ENCODE measurements at places on chromosomes 11 and 22.

GRCh38 chr11:3747704-3748103 is 49.6 kb downstream of the NUP98 start:
- no peak for DNase-seq

GRCh38 chr11:3840870-3841425 is at the start of gene RHOG:
Gene RHOG (minus strand): TSS chr11:3840959. CDS start chr11:3828138, 12,821 bp downstream.
- no peak for DNase-seq

DNA sequence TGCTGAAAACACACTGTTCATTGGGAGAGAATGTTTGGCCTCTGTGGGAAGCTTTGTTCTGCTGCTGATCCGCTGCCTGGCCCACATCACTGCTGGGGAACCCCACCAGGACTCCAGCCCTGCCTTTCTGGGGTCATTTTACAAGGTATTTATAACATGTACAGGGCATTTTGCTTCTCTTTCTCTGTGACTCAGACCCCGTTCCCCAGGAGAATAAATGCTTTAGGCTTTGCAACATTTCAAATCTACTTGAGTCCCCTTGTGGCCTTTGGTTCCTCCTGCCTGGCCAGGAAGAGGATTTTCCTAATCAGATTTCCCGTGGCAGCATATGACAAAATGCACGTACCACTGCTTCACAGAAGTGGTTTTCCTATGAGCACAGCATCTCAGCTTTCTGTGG is 43.0 kb downstream of the BTG4 start:
- DNase-seq = no peak

DNA sequence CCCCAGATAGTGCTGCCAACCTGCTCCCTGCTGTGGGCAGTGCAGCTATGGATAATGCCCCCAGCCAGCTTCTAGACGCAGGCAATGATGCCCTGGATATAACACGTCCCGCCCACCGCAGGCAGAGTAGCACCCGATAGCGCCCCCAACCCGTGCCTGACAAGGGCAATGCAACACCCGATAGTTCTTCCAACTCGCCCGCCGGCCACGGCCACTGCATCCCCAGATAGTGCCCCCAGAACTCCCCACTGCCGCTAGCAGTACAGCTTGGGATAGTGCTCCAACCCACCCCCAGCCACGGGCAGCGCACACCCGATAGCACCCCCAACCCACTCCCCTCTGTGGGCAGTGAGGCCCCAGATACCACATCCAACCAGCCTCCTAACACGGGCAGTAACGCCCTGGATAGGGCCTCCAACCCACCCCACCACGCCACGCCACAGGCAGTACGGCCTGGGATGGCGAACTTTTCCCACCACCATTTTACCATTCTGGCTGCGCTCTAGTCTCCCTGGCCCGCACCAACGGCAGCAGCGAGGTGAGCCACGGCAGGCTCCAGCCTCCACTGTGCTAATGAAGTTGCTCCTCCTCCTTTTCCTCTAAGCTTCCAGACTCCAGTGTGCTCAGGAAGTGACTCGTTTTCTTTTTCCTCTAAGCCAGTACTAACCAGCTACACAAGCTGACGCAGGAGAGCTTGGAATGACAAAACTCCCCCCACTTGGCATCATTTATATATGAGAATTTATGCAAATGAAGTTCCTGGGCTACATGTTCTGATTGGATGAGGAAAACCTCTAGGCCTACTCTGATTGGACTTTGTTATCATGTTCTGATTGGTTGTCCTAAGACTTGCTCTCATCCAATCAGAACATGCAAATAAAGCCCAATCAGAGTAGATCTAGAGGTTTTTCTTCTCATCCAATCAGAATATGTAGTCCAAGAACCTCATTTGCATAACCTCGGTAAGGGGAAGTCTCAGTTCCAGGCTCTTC is 3.0 kb upstream of the RFPL3 start:
- DNase-seq = no peak

DNA sequence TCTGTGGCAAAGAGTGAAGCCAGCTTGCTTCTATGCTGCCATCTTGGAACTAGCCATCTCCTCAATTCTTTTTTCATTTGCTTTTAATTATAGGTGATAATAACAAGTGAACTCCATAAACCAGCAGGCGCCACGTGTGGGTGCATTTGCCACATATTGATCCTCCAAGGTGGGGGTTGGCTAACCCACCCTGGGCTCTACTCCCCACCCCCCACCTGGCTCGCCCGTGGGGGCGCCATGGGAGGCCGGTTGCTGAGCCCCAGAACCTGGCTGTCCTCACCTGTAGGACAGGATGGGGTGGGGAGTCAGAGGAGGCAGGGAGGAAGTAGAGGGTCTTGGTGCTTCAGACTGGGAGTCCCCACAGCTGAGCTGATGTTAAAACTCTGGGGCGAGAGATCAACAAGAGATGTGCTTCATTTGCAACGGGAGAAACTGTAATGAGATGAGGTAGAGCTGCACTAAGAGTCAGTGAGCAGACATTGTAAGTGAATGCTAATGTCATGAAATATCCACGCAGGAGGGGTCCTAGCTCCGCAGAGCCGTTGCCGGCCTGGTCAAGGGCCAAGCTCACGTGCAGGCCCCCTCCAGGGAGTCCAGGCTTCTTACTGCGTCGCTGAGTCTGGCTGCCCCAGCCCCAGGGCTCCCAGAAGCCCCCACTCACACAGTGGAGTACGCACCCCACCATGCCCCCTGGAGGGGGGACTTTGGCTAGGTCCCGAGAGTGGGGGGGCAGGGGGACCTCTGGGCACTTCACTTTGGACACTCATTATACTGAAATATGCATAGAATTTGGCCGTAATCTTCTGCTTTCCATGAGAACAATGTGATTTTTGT is 59.4 kb downstream of the BRD1 start:
- no peak for DNase-seq

DNA sequence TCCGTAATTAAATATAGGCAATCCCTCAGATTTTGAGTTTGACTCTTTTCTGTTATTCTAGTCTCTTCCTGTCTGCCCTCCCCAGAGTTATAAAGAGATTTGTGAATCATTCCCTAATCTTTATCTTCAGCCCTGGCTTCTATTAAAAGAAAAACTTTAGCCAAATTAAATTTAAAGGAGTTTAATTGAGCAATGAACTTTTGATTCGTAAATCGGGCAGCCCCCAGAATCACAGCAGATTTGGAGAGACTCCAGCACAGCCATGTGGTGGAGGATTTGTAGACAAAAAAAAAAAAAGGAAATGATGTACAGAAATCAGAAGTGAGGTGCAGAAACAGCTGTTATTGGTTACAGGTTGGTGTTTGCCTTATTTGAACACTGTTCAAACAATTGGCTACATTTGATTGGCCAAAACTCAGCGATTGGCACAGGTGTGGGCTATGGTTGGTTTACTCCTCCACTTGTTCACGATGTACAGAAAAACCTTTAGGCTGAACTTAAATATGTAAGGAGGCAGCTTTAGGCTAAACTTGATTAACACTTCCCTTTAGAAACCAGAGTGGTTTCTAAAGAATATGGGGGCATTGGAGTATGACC is 2.3 kb upstream of the ALKBH8 start:
- no peak for DNase-seq

DNA sequence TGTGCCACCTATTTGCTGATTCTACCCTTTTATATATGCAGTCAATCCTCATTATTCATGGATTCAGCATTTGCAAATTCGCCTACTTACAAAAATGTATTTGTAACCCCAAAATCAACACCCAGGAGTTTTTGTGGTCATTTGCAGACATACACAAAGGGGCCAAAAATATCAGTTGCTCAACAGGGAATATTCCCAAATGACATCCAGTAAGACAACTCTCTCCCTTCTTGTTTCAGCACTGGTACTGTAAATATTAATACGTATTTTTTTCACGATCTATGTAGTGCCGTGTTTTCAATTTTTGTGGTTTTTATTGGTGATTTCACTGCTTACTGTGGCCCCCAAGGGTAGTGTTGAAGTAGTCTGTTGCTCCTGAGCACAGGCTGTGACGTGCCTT is 11.8 kb upstream of the CAVIN3 start:
- no peak for DNase-seq

DNA sequence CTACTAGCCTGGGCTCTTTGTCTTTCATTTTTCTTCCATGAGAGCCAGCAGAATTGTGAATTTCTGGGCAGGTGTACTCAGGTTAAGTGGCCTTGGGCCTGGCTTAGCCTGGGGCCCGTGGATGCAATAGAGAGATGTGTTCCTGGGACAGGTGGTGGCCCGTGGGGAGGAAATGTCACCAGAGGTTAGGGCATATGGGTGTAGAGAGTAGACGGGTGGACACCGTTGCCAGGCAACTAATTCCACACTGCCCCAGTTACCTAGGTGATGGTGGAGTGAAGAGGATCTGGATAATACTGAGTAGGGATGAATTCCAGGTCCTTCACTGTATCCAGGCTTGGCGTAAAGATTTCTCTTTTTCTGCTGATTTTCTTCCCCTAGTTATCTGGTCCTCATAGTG is 175.0 kb downstream of the INSC start:
- DNase-seq = no peak

DNA sequence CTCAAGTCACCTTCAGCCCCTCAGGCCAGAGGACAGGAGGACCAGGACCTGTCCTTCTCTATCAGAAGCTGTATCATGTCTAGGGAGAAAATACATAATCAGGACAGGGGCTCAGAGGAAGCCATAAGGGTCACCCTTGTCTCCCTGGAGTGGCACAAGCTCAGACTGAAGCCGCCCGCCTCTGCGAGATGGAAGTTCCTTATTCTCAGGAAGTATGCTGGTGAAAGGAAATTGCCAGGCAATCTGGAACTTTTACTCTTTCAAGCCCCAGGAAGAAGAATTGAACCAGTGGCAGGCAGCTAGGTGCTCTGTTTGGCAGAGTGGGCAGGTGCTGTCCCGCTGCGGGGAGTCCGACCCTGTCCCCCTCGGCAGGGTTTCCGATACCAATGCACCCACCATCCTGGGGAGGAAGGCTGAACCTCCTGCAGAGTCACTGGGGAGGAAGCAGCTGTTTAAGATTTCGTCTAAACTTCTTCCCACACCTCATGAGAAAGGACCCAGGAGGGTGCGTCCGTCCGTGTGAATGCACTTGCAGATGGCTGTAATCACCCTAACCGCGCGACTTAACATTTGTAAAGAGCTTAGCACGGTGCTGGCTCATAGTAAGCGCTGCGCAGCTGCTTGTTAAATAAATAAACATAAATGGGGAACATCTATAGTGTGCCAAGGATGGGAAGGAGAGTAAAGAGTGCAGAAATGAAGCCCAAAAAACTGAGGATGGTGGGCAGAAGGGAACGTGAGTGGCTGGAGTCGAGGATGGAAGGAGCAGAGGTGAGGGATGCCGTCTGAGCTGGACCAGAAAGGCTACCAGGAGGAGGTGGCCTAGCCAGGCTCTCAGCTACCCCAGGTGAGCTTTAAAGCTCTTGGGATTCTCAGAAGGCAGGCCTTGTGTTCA is 5.0 kb upstream of the ANO1 start:
- DNase-seq = no peak

DNA sequence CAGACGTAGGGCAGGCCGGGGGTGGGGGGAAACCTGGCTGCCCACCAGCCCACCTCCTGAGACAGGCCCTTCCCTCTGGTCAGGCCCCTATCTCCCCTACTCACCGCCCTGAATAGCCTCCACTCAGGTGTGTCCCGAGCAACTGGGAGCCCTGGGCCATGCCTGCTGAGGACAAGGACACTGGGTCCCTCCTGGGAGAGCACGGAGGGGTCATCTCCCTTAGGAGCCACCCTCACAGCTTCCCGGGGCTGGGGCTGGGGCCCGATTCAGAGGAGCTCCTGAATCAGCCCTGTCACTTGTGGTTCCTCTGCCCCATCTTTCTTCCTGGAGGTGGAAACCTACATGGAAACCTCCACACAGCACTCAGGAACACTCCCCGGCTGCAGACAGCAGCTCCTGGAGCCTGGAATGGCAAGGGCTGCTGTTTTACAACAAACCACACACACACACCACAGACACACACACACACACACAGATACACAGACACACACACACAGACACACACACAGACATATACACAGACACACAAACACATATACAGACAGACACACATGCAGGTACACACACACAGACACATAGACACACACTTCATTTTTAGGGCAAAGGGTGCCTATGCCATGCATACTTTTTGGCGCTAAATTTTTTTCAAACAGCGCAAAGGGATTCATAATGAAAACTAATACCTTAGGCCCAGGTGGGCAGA is 9.6 kb upstream of the EMID1 start:
- DNase-seq = no peak

GRCh38 chr22:23080613-23081290 is 10.4 kb downstream of the GNAZ start:
- no peak for DNase-seq

DNA sequence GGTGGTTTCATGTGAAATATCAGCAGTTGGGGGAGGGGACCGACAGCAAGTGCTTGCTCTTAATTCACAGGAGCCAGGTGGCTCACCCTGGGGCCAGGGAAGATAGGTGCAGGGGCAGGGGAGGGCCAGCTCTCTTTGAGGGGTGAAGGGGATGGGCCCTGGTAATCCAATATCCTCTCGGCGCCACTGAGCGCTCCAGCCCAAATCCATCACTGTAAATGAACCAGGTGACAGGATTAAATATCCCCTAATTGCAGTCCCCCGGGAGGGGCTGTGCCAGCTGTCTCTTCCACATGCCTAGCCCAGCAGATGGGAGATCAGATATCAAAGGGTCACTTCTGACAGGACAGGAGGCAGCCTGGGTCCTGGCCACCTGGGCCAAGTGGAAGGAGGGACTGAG is 531.8 kb upstream of the CADM1 start:
- no peak for DNase-seq

- DNase-seq = no peak
Observed at GRCh38 chr22:50041361-50042065, 16.6 kb downstream of the TTLL8 start.

DNA sequence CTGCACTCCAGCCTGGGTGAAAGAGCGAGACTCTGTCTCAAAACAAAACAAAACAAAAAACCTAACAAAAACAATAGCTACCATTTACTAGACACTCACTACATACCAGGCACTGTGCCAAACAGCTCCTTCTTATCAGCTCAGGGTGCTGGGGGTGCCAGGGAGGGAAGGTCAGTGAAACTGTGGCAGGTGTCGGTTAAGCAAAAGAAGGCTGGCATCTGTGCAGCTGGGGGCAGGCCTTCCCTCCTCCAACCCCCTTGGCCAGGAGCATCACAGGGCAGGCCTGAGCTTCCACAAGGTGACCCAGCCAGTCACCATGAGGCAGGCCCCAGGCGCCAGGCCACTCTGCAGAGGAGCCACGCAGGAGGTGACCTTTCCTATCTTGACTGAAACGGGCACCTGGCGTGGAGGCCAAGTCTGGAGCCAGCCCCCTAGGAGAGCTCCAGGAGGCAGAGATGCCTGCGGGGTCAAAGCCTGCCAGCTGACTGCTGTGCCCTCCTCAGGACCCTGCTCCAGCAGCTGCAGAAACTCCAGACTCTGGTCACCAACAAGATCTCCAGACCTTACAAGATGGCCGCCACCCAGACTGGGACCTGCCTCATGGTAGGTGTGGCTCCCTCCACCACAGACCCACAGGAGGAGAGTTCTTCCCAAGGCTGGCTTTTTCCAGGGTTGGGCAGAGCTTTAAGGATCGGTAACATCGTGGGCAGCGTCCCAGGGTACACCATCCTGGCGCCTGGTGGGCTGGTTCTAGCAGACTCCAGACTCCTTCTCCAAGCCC is 31.3 kb upstream of the DGKZ start:
- DNase-seq = no peak
